NCI-H774 (cell line): ENCODE measurements at places on chromosomes 3 and 15.

GRCh38 chr3:159839561-159840379 lies 148.9 kb upstream of the IL12A start:
- no peak for DNase-seq

GRCh38 chr3:45572755-45573154 lies 21.8 kb upstream of the LIMD1 start:
- DNase-seq: no peak

DNA sequence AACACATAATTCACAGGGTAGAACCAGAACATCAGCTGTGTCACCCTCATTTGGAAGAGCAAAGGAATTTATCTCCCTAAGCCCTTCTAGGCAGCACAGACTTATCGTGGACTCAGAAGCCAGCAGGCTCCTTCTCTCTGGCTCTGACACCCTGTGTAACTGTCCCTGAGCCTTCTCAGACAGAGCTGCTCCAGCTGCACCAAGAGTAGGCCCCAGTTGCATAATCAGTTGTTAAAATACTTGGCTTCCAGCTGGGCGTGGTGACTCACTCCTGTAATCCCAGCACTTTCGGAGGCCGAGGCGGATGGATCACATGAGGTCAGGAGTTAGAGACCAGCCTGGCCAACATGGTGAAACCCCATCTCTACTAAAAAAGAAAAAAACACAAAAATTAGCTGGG lies 49.4 kb upstream of the ACVR2B start:
- no peak for DNase-seq

DNA sequence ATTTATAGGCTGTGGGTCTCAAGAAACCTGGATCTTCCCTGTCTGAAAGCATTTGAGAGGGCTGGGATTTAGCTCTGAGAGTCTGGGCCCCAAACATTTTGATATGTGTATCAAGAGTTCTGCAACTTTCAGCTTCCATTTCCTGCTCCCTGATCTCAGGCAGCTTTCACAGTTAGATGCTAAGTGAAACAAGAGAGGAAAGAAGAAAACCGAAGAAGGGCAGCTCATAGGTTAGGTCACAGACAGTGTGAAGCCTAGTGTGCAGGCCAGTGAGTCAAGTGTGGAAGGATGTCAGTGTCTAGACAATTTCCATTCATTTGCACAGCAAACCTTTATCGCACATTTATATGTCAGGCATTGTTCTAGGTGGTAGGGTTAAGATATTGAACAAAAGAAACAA lies 173.6 kb upstream of the PROK2 start:
- DNase-seq: no peak

DNA sequence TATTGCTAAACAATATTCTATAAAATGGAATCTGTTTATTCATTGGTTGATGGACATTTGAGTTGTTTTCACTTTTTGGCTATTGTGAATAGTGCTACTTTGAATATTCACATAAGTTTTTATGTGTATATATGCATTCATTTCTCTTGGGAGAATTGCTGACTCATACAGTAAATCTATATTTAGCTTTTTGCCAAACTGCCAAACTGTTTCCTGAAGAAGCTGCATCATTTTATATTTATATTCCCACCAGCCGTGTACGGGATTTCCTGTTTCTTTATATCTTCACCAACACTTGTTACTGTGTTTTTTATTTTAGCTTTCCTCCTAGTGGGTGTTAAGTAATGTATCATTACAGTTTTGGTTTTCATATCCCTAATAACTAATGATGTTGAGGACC lies 12.5 kb upstream of the TCAIM start:
- DNase-seq: no peak

- no peak for DNase-seq
Observed at GRCh38 chr3:71397046-71397445, 186.5 kb downstream of the FOXP1 start.

DNA sequence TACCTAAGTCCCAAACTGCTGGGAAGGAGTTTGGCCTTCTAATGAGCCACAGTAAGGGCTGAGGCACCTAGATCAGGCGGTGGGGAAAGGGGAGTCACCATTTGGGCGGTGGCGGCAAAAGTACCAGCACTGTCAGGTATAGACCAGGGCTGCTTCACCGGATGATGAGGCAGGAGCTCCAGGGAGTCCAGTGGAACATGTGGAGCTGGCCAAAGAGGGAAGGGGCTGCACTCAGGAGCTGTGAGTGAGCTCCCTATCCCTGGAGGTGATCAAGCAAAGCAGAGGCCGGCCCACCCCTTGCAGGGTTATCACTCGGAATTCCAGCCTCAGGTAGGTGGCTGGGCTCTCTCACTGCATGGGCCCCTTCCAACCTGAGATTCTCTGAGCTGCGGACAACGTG lies 108.4 kb downstream of the SEC22A start:
- DNase-seq: no peak

GRCh38 chr15:83955806-83956265 lies 279.7 kb upstream of the GOLGA6L4 start:
- no peak for DNase-seq
